ENCODE measurements at places on chromosomes 11 and 22. TPM values are rescaled to one million over a fixed set of nuclear protein-coding genes. Genes with fewer than 3 reads are reported as not detected.
A peak's percentile ranks its signal among the peaks of the same experiment; 100 is the strongest.

DNA sequence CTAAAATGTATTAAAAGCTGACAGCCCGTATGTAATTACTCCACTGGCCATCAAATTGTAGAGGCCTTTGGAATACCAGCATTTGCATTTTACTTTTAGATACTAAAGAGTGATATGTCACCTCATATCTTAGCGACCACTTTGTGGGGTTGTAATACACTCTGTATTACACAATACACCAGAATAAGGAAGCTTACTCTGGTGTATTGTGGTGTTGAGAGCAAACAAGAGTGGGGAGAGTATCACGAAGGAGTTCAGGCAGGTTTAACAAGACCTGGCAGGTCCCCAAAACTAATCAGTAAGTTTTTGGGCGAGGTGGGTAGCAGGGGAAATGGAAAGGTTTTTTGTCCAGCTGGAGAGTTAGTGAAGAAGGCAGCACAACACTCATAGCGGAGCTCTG, 3.2 kb downstream of the NUP50 start:
- no peak for DNase-seq

DNA sequence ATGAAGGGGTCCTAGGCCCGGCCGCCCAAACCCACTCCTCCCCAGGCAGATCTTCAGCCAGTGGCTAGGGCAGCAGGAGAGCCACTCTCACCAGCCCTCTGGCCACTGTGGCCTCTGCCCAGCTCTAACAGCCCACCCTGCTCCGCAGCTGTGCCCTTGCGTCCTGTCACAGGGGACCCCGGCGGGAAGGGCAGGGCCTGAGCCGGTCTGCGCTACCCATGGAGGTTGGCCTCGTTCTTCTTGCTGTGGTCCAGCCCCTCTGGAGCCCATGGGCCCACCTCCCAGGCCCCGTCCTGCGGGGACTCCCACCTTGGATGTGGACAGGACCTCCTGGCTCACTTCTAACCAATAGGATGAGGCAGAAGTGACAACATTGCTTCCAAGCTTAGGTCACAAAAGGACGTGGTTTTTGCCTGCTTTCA, 38.3 kb upstream of the TH start:
- DNase-seq, result no peak

SNRPD3 gene
- polyA plus RNA-seq, result 145 TPM

- DNase-seq, result no peak
Measured at GRCh38 chr11:43907028-43907975, 26.7 kb downstream of the ALKBH3 start.

KRTAP5-7 gene
- polyA plus RNA-seq, result 0.16 TPM

TRIM66 gene
- 7.2 TPM for polyA plus RNA-seq

DNA sequence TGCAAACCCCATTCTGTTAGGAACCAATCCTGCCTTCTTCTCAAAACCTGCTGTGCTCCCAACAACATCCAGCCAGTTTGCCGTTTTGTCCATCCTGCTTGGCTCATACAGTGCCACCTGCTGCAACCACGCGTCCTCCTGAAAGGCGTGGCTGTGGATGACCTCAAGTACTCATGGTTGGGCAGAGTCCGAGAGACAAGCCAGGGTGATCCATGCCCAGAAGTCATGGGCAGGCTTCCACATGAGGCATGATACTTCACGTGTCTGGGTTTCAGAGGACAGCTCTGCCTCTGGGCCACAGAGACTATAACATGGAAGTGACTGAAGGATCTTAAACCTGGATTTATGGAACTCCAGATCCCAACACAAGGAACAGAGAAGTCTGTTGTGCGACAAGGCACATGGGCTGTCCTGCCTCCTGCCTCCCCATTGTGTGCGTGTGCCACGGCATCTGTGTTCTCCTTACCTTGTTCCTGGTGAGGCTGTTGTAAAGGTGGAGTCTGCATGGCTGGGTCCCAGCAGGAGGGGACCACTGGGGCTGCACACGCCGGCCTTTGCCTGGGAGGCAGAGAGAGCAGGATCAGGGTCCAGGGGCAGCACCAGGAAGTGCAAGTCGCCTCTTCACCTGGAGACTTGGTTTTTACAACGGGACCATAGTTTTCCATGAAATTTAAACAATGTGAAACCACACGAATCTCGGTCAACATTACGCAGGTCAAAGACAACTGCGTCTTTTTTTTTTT, 15.4 kb downstream of the CARS1 start:
- peak; percentile 67 for DNase-seq

DNA sequence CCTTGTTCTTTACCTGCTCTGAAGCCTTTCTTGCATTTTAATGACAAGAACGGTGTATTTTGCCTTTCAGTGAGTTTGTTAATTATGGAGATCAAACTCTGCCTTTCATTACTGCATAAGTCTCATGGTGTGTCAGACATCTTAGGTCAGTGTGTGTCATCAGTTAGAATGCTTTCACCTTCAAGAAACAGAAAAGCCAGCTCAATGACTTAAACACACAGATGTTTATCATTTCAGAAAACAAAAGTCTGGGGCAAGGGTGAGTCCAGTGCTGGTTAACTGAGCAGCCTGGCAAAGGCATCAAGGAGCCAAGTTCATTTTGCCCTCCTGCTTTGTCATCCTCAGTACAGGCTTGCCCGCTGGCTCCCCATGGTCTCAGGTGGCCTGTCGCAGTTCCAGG, 54.5 kb downstream of the PACS1 start:
- DNase-seq, result no peak

DNA sequence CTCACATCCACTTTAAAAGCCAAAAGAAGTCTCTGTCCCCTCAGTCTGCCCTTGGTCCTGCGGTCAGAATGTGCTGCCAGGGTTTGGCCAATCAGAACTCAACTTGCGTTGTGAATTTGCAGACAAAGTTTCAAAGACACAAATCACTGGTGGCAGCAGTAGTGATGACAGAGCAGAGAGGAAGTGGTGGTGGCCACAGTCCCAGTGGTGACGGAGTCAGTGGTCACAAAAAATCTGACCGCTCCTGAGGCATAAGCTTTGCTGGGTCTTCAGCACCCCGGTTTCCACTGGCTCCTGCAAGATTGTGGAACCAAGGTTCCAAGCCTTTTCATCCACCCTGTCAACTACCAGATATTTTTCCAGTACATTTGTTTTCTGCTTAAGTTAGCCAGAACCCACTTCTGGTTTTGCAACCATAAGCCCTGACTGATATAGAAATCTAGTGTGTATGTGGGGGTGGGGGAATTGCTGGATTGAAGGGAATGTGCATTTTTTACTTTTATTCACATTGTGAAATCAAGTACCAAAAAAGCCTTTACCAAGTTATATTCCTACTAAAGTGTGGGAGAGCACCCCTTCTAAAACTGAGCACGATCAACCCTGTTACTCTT, 112.3 kb downstream of the TMPRSS5 start:
- no peak for DNase-seq

SLC22A9 gene
- 0.04 TPM for polyA plus RNA-seq

DNA sequence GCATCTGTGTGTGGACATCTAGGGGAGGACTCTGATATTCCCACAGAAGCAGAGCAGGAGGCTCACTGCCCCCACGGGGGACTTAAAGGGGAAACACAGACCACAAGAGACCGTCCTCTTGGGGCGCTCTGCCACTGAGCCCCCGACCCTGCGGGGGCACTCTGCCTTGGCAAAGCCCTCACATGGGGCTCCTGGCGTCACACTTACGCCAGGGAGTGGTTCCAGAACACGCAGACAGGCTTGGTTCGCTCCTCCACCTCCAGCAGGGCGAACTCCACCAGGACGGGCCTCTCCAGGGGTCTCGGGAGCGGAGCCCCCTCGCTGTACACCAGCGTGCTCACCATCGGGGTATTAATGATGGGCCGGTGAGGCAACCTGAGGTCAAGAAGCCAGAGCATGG, 45.1 kb downstream of the TRMU start:
- no peak for DNase-seq

- no peak for DNase-seq
Measured at GRCh38 chr11:128326791-128327190, 260.6 kb downstream of the ETS1 start.

- no peak for DNase-seq
Measured at GRCh38 chr11:103368145-103368544, 258.9 kb downstream of the DYNC2H1 start.

ANKK1 gene
- 0.27 TPM for polyA plus RNA-seq

DNA sequence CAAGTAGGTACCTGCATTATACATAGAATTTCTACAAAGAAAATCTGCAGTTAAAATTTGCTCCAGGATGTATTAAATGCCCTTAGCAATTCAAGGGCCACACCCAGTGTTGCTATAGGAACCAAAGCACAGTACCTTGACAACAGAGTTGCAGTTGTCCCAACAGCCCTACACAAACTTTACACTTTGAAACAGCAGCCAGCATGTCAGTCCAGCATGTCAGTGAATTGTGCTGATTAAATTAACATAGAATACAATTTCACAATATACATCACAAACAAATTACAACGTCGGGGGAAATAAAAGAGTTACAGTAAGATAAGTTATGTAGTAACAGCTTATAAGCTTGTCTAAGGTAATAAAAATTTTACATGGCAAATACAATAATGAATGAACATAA, 389.2 kb downstream of the SOX6 start:
- DNase-seq, result peak; percentile 75

DNA sequence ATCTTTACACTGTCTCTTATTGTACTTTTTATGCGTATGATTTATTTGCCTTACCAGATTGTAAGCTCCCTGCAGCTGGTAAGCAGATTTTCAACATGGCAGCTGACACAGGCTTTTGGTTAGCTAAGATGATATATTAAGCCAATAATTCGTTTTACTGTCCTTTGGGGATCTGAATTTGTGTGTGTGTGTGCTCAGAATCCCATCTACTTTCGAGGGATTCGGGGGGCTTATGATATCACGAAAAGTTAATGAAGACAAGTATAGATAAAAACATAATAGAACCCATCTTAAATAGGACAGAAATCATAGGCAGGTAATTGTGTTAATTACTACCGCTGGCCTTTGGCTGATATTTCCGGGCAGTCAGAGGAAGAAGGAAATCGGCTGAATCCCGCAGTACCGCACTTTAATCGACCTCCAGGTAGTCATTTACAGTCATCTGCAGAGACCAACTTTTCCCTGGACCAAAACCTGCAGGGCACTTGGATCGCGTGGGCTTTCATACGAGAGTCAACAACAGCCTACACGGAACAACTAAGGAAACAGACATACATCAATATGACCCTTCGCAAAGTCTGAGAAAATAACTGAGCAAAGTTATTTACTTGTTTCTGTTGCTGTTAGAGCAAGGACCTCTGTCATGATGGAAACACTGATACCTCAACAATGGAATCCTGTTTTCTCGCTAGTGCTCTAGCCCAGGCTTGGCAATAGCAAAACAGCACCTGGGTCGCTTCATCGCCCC, 802 bp downstream of the KBTBD3 start:
- DNase-seq, result no peak

- no peak for DNase-seq
Measured at GRCh38 chr11:70551351-70552166, 153.2 kb downstream of the CTTN start.

NECTIN1 gene
- 35.4 TPM for polyA plus RNA-seq

TMEM191C gene
- 4.6 TPM for polyA plus RNA-seq

DNA sequence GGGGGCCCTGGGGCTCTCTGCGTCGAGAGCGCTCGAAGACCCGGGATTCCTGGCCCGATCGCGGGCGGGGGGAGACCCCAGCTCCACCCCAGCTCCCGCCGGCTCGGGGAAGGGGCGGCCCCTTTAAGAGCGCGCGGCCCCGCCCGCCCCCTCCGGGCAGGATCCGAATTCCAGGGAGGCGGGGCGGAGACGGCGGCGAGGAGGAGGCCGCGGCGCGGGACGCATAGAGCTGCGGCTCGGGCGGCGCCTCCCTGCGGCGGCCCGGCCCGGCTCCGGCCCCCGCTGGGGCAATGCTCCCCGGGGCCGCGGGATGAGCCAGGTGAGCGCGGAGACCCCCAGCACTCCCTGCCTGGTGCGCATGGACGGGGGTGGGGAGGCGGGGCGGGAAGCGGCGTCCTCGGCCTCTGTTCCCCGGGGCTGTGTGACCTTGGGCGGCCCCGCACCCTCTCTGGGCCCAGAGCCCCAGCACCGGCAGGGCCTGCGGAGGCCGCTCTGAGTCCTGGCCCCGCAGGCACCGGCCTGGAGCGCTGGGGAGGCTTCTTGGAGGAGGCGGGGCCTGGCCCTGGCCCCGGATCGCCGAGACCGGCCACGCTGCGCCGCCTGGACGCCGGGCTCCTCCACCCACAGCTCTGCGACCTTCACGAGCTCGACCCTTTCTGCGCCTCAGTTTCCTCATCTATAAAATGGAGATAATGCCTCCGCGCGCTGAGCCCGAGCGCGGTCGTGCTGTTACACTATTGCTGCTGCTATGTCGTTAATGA, 565 bp downstream of the GAS2L1 start:
- DNase-seq, result peak; percentile 54

DNA sequence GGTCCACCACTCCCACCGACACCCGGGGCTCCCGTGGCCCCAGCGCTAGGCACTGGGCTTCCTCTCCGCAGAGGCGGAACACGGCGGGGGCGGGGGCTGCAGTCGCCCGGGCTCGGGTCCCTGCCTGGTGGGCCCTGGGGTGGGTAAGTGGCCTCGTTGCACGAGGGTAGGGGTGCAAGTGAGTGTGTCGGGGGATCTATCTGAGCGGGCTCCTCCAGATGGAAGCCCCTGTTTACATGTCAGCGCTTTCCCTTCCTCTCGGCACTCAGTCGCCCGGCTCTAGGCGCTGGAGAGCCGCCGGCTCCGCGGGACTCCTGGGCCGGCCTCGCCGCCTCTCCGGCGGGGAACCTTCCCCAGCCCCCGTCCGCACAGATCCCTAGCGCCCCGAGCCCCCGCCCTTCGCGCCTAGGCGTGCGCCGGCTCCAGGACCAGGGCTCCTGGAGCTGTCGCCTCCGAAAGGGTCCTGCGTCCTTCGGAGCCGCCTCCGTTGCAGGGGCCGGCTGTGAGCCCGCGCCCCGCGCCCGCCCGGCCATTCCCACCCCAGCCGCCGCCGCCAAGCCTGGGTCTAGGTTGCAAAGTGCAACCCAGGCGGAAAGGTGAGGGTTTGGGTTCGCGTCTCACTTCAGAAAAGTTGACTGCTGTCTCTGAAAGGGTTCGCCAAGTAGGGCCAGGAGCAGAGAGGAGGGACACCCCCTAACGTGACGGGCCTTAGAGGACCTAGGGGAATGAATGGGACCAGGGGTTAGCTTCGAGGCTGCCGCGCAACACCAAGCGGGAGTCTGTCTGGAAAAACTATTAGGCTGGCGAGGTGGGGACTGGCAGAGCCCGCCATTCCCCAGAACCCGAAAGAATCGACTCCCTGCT, 978 bp downstream of the FLI1 start:
- no peak for DNase-seq

GRCh38 chr22:33894036-33894435, 26.2 kb downstream of the LARGE1 start:
- DNase-seq, result no peak
